MV-4-11 (cell line): ENCODE measurements at places on chromosomes 7 and 10.

- no peak for DNase-seq
Measured at GRCh38 chr7:24669971-24670591, 87.2 kb downstream of the GSDME start.

GRCh38 chr7:29989257-29989995, at the start of gene SCRN1:
Gene SCRN1, minus strand, starts transcription at chr7:29989801. Its CDS starts 20,734 bp downstream, at chr7:29969067.
- no peak for DNase-seq

- DNase-seq, result no peak
Measured at GRCh38 chr7:36204929-36205635, 52.0 kb downstream of the EEPD1 start.

GRCh38 chr10:102627736-102628293, 16.5 kb upstream of the TRIM8 start:
- DNase-seq, result no peak

- peak; percentile 59 for DNase-seq
Measured at GRCh38 chr10:92590623-92591549, 2.0 kb upstream of the KIF11 start.

DNA sequence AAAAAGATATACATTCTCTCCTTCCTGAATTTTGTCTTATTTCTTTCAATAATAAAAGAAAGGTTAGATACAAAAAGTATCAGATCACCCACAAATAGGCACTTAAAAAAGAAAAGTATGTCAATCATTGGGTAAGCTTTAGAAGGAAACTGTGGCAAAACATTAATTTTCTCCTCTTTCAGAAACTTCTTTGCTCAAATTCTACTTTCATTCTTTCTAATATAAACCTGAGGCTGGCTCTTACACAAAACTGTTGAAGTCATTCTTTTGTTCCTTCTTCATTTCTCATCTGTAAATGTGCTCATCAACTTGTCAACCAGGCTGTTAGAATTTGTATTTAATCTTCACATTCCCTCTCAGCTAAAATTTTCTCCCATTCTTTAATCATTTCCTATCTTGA, 124.6 kb downstream of the LRRN3 start:
- no peak for DNase-seq

DNA sequence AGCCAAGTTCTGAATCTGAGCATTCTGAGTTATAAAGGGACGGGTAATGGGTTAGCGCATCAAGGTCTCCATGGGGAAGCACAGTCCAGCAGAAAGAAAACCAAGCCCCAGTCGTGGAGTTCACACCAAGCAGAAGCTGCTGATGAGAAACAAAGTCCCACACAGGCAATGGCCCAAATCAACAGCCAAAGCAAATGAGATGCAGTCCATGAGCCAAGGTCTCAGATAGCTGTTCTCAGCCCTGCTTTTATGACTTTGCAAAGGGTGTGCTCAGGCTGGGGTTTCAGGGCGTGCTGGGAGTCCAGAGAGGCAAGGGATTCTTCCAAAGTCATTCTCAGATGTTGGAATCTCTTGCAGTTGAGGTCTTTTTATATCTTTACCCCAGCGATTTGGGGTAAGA, 32.0 kb downstream of the THNSL1 start:
- DNase-seq, result no peak

GRCh38 chr10:89035461-89035860, 44.9 kb downstream of the FAS start:
- no peak for DNase-seq

GRCh38 chr10:103350517-103351260, at the start of gene PCGF6:
Gene PCGF6, minus strand, starts transcription at chr10:103351140. Its CDS starts 74 bp downstream, at chr10:103351066.
- peak; percentile 66 for DNase-seq

GRCh38 chr7:116697761-116698160, 25.8 kb downstream of the MET start:
- DNase-seq, result no peak

DNA sequence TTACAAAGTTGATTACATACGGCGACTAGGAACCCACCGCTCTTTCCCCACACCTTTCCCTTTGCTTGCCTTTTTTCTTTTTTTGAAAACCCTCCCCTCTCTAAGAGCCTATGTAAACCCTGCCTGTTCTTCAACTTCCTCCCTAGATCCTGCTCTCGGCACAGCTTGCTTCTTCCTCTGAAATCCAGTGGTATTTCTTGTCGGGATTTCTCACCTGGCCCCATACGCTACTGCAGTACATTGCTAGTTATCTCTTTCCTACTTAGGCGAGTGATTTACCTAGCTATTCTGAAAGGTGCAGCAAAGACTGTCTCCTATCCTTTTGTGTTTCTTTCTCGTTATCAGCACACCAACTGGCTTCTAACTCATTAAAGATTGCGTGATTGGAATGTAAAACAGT, 371.1 kb downstream of the PRPF18 start:
- no peak for DNase-seq

DNA sequence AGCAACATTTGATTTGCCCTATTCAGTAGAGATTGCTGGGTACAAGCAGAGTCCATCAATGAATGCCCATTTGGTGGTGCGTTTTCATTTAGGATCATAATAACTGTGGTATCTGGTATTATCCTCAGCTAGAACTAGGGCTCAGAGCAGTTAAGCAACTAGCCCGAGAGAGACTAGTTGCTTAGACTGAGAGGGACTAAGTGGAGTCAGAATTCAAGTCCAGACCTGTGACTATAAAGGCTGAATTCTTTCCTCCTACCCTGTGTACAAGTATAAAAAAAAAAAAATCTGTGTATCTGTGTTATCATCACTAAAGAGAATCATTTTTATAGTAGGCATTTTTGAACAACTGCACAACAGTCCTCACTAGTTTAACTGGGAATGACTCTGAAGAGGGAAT, 45.3 kb upstream of the DKK1 start:
- DNase-seq, result no peak

DNA sequence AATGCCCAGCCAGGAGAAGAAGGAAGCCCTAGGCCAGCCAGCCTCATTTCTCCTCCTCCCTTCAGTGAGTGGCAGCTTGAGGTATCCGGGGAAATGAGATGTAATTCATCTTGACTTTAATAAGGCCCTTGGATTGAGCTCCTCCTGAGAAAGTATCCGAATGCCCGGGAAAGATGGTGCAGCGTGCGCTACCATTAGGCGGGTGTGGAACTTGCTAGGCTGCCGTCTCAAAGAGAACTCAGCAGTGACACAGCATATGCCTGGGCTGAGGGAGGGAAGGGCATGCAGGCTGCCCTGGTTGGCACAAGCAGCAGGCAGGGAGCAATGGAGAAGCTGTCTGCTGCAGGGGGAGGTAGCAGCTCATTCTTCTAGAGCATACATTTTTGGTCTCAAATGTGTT, 659.8 kb upstream of the FOXK1 start:
- no peak for DNase-seq

- no peak for DNase-seq
Measured at GRCh38 chr7:111408724-111409123, 153.6 kb downstream of the IMMP2L start.

DNA sequence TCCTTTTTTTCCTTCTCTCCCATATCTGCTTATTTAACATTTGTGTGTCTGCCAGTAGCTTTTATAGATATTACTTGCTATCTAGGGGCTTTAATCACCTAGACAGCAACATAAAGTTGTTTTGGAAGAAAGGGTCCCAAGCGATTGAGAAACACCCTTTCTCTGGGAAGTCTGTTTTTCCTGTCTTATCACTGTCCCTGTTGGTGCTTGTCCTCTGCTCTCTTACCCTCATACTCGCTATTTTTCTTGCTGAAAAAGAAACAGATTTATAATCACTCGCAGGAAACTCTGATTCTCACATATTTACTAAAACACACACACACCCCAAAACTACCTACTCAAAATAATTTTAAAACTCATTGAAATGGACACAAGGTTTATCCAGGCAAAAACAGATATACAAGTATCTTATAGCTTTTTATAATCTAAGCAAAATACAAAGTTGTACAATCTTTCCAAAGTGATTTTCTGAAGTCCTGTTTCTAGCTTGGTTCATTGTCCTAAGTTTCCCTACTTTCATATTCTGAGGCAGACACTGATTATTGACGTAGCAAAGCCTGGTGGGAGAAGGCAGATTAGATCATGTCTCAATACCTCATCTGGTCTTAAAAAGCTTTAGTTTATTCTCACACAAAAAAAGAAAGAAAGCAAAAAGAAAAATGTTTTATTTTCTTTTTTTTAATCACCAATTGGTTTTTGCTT, 157.3 kb downstream of the CACNA2D1 start:
- DNase-seq, result no peak

- peak; percentile 76 for DNase-seq
Measured at GRCh38 chr7:37315772-37316715, 132.6 kb downstream of the ELMO1 start.

DNA sequence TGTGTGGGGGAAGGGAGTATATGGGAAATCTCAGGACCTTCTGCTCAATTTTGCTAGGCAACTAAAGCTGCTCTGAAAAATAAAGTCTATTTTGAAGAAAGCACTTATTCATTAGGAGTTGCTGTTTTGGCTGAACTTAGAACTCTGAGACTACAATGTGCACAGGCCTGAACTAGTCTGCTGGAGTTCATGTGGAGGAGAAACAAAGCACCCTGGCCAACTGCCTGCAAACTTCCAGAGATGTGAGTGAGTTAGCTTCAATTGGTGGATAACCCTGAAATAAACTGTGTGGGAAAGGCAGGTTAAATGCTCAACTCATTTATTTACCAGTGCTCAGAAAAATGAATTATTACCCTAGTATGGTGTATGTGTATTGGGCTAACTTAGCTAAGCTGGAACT, 17.3 kb upstream of the FAM241B start:
- DNase-seq, result no peak

GRCh38 chr7:10685040-10685439, 288.6 kb upstream of the PHF14 start:
- no peak for DNase-seq

DNA sequence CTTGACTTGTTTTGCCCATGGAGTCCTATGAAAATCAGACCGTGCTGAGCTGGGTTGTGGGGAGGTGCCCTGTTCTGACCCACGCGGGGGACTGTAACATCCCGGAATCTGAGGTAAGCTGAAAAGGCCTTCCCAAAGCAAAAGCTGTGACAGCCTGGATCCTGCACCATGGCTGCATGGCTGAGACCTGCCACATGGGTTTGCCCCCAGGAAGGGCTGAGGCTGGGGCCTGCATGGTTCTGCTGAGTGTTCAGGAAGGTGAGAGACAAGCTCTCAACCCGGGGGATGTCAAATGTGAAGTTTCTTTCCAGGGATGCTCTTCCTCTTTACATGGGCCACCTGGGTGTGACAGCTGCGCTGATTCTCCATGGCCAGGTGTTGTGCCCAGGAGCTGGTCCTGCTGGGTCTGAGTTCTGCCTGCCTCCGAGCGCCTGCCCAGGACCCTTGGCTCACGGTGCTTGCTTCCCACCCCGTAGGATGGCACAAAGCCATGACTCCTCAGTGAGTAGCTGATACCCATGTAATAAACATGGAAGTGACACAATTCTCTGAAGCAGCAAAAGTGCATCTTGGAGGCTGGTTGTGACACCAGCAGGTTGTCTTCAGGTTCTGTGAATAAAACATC, 58.3 kb downstream of the VIPR2 start:
- no peak for DNase-seq

GRCh38 chr7:30585675-30586074, 9.0 kb upstream of the GARS1 start:
- peak; percentile 77 for DNase-seq

DNA sequence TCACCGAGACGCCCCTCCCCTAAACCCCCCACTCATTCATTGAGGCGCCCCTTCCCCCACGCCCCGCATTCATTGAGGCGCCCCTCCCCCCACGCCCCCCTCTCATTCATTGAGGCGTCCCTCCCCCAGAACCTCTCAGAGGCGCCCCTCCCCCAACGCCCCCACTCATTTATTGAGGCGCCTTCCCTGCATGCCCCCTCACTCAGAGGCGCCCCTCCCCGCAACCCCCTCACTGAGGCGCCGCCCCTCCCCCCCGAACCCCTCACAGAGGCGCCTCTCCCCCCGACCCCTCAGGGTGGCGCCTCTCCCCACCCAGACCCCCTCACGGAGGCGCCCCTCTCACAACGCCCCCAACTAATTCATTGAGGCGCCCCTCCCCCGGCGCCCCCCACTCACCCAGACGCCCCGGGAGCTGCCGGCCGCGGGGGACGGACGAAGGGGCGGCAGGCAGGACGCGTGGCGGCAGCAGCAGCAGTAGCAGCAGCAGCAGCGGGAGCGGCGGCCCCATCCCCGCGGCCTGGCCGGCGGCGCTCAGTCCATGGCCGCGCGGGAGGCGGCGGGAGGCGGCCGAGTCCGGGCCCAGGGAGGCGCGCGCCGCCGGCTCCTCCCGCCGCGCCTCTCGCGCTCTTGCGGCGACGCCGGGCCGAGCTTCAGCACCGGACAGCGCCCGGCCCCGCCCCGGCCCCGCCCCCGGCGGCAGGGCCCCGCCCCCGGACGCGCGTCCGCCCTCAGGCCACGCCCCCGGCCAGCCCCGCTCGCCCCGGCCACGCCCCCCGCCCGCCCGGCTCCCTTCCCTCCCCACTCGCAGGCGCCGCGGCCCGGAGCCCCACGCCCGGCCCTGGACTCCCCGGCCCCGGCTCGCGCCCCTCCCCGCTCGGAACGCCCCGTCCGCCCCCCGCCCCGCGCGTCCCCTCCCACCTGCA, at the start of gene PTPRN2:
Gene PTPRN2 (minus strand): TSS at position 662 of the 923 bp plus-strand sequence.
- peak; percentile 47 for DNase-seq

GRCh38 chr7:4017785-4018184, 664.3 kb upstream of the FOXK1 start:
- no peak for DNase-seq

GRCh38 chr7:99447943-99448342, 9.2 kb downstream of the CPSF4 start:
- peak; percentile 13 for DNase-seq

GRCh38 chr7:132220060-132220459, 356.2 kb downstream of the PLXNA4 start:
- DNase-seq, result no peak

DNA sequence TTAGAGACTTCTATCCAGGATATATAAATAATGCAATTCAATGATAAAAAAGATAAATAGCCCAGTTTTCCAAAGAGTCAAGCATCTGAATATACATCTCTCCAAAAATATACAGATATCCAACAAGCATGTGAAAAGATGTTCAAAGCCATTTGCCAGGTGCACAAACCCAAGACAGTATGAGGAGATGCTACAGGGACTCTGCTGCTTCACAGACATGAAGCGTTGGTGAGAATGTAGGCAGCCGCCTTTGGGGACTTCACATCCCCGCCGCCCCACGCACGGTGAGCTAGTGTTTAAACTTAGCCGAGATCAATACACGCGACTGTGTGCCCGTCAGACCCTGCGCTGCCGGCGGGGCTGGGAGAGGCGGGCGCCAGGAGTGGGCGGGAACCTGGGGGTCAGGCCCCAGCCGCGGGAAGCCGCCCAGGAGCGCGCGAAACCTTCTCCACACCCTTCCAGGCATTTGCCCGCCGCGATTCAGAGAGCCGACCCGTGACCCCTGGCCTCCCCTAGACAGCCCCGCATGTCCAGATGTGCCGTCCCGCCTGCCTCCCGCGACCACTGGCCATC, 927 bp upstream of the ALOX5 start:
- DNase-seq, result no peak

GRCh38 chr7:134785842-134786241, 6.4 kb downstream of the CALD1 start:
- no peak for DNase-seq

- DNase-seq, result no peak
Measured at GRCh38 chr10:96413151-96413787, 54.5 kb upstream of the OPALIN start.

DNA sequence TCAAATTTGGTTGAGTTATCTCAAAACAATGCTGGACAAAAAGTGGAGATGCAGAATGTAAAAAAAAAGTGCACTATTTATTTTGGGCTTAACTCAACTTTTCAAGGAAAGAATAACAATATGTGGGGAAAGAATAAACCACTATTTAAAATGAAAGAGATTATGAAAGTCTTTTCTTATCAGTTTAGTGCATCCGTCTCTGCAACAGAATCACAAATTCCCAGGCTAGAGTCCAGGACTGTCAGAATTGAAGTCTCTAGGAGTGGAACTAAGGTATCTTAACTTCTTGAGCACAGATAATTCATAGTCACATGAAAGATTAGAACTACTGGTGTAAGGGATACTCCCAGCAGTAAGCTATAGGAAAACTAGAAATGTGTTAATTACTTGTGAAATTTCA, 1200.3 kb upstream of the LRRN3 start:
- no peak for DNase-seq
